ENCODE measurements at places on chromosomes 6 and 20.

DNA sequence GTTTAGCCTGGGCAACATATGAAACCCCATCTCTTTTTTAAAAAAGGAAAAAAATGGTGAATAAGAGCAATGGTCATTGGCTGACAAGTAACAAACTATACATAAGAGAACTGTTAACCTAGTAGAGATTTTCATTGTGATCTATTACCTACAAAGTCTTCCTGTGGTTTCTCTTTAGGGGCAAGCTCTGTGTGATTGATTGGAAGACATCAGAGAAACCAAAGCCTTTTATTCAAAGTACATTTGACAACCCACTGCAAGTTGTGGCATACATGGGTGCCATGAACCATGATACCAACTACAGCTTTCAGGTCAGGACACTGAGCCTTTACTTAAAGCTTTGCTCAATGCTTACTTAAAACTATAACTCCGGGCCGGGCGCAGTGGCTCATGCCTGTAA is 19.2 kb downstream of the MGME1 start:
- no peak for DNase-seq

GRCh38 chr6:11201772-11202512 is 30.5 kb downstream of the NEDD9 start:
- no peak for DNase-seq

DNA sequence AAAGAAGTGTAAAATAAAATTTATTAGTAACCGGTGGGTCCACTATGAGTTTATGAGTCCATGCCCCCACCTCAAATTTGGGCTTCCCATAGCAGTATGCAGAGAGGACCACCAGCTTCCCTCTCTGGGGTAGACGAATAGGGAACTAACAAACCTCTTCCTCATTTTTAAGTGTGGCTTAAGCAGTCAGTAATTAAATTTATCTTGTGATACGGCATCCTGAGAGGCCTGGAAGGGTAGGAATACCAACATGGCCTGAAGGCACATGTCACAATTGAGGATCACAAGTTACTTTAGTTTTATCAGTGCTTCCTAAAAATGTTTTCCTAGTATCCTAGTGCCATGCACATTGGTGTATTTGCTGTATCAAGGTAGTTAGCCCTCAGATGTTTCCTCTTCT is 239.9 kb downstream of the HIVEP2 start:
- no peak for DNase-seq

GRCh38 chr6:115767931-115768330 is 292.8 kb downstream of the FRK start:
- no peak for DNase-seq

GRCh38 chr6:6721606-6722005 is 133.1 kb downstream of the LY86 start:
- no peak for DNase-seq

- DNase-seq, result no peak
Observed at GRCh38 chr6:161853657-161854056, 579.8 kb upstream of the AGPAT4 start.

- DNase-seq, result no peak
Observed at GRCh38 chr6:143337201-143337949, 113.1 kb downstream of the ADAT2 start.

GRCh38 chr6:157659536-157660271 is 163.3 kb upstream of the SNX9 start:
- no peak for DNase-seq

DNA sequence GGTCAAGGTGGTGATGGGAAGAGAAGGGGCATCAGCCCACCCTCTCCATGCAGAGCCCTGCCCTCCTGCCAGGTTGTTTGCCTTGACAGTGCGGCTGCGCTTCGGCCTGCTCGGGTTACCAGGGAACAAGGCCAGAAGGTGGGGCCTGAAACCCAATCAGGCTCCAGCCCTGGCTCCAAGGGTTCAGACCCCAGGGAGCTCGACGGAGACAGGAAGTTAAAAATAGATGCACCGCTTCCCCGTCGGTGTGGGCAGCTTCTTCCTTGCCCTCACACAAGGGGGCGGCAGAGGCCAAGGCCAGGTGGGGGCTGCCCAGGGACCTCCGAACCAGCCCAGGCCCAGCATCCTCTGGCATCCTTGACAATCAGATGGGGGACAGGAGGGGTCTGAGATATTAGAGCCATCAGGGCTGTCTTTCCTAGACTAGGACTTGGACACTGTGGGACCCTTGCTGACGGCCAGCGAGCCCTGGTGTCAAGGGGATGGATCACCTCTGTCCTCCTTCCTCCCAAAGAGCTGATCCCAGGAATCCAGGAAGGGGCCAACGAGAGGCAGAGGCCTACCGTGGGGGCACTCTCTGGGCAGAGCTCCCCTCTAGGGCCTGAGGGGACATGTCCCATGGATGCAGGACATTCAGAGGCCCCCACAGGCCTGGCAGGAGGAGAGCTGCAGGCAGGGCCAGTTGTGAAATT is 65.2 kb downstream of the RIPOR3 start:
- no peak for DNase-seq

GRCh38 chr20:36919715-36920333 is 31.7 kb downstream of the SAMHD1 start:
- peak; percentile 73 for DNase-seq

GRCh38 chr6:41685641-41686380 is 47.5 kb downstream of the MDFI start:
- DNase-seq, result no peak

DNA sequence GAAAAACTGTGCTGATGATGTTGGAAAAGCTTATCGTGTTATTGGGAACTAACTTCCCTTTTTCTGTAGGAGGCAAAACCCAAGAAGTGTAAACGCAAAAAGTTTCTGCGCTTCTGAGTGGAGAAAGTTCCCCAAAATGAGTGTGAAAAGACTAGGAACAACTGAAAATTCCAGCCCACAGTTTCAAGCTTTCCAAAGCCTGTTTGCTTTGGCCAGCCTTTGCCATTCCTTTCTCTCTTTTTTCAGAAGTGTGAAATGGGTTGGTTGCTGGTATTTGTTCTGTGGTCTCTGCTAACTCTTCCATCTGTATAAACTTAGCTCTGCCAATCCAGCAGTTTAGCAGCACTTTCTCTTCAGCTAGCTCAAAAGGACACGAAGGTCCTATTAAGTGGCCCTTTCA is 491.3 kb downstream of the MAFB start:
- DNase-seq, result peak; percentile 5

DNA sequence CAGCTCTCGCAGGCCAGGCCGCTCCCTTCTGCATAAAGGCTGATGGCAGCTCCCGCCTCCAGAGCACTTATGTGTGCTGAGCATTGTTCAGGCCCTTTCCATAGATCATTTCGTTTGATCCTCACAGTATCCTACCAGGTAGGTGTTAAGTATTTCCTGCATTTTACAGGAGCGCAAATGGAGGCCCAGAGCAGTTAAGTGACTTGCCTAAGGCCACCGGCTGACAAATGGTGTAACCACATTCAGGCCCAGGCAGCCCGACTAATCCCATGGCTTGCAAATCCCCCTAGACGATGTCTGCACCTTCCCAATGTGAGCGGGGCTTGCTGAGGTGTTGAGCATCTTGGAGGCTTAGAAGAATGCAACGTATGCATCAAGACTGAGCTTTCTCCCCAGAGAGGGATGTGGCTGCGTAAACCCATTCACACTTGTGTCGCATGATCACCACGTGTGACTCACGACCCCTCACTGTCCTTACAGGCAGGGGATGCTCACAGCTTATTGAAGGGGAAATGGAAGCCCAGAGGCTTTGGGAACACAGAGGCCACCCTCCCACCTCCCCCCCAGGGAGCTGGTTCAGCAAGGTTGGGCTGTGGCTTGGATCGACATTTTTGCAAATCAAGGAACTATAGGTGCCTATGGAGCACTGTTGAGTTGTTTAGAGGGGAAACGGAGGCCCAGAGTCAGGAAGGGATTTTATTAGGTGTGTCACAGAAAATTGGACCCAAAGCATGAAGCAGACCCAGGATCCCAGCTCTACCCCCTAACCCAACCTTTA is 7.0 kb downstream of the BPIFB2 start:
- no peak for DNase-seq

DNA sequence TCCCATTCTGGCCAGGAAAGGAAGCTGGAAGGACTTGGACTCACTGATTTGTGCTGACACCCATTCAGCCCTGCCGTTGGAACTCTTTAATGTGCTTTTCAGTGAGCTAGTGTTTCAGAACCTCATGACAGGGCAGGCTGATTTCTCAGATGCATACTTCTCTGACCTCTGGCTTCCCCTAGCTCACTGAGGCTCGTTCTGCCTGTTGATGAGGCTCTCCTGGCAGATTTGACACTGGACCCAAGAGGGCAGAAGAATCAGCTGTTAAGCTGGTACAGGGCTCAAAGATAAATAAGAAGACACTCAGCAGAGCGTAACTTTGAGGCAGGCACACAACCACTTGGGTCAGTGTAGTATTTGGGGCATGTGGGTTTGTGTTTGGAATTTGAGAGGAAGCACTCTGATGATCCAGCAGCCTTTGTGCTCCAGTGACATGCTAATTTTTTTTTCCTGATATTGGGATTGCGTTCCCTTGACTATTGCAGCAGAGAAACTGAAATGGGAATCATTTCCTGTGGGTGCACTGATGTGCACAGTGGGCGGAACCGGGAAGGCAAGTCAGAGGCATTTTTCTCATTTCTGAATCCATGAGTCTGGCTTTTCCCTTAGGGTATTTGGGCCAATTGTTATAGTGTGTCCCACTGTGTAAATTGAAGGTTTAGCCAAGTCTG is 80.2 kb downstream of the CARMIL1 start:
- peak; percentile 70 for DNase-seq

GRCh38 chr20:64107736-64108457 is 532 bp upstream of the NPBWR2 start:
- DNase-seq, result no peak

- no peak for DNase-seq
Observed at GRCh38 chr6:2852921-2853322, 11.3 kb upstream of the SERPINB1 start.

- no peak for DNase-seq
Observed at GRCh38 chr6:15474196-15474595, 188.6 kb downstream of the DTNBP1 start.

DNA sequence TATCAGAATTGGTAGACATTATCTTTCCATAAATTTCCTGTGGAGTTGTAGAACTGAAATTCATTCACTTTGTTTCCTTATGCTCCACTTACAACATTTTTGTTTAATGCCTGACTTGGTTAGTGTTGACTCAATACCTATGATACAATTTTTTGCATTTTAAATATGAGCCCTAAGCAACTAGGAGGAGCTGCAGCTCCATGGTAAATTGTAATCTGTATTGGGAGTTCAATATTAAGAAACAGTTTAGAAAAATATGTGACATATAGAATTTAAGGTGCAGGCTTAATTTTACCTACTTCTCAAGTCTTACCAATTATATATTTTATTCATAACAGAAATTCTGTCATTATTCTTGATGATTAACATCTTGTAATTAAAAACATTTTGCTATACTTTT is 868.3 kb downstream of the EYS start:
- no peak for DNase-seq

GRCh38 chr6:12363651-12364381 is 73.7 kb downstream of the EDN1 start:
- DNase-seq, result peak; percentile 47

- DNase-seq, result no peak
Observed at GRCh38 chr20:59015411-59015810, 3.8 kb upstream of the TUBB1 start.

DNA sequence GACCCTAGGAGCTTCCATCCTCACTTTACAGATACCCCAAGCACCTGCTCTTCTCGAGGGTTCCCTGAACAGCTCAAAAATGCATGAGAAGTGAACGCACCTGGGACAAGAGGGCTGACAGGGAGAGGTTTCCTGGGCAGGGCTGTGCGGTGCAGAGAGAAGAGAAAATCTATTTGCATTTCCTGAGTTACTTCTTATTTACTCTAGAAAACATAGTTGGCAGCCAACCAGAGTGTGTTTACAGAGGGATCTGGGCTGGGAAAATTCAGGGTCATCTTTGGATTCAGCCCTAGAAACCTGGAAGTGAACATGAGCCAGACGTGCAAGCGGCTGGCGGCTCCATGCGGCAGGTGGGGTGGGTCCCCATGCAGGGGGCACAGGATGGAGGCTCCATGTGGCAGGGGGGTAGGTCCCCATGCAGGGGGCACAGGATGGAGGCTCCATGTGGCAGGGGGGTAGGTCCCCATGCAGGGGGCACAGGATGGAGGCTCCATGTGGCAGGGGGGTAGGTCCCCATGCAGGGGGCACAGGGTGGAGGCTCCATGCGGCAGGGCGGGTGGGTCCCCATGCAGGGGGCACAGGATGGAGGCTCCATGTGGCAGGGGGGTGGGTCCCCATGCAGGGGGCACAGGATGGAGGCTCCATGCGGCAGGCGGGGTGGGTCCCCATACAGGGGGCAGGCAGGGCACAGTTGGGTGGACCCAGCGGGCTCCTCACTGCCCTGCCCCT is 342.0 kb downstream of the TAF4 start:
- no peak for DNase-seq

- DNase-seq, result no peak
Observed at GRCh38 chr6:100261486-100261885, 203.2 kb downstream of the SIM1 start.

DNA sequence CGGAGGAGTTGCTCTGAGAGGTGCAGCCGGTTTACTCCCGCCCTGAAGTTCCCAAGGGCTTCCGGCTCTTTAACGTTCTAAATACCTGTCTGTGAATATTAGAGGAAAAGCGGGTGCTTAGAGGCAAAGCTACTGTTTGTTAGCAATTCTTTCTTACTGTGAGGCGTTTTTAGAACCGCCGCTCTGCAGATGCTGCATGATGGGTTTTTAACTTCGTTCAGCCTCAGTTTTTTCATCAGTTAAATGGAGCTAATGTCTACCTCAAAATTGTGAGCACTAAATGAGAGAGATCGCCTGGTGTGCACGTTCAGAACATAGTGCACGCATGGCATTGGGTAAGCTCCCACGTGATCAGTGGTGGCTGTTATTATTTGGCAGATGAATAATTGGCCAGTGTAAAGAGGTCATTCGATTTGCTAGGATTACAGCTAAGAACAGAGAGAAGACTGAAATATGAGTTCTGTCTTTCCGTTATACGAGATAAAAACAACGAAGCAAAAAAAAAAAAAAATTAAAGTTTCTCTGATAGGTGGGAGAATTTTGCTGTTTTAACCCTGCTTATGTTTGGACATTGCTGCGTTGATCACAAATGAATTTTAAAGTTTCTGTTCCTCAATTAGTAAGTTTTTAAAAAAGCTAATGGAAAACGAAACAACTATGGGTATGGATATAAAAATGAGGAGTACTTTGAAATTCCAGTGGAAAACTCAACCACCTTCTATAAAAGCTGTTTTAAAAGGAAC is 660 bp upstream of the TFB1M start:
- peak; percentile 65 for DNase-seq

- DNase-seq, result no peak
Observed at GRCh38 chr6:84769306-84769705, 4.9 kb upstream of the TBX18 start.

- DNase-seq, result no peak
Observed at GRCh38 chr6:166492092-166492741, 94.3 kb downstream of the RAMACL start.

Data from Ammon's horn (tissue), 1 donor.